ELR (cell line): ENCODE measurements at places on chromosomes 3 and 15.

- DNase-seq: no peak
Observed at GRCh38 chr15:100229181-100230163, 112.3 kb downstream of the ADAMTS17 start.

DNA sequence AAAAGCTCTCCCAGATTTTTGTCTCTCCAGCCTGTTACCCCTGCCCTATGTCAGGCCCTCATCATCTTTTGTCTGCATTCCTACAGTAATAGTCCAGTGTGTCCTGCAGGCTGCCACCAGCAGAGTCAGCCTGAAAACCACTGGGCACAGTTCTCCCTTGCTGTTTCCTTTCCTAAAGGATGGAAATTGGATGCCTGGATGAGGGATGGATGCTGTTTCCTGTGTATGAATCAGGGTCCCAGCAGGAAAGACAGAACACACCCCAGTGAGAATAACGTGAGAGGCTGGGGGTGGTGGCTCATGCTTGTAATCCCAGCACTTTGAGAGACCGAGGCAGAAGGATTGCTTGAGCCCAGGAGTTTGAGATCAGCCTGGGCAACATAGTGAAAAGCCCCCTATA lies 3.3 kb upstream of the SNX33 start:
- peak; percentile 73 for DNase-seq

DNA sequence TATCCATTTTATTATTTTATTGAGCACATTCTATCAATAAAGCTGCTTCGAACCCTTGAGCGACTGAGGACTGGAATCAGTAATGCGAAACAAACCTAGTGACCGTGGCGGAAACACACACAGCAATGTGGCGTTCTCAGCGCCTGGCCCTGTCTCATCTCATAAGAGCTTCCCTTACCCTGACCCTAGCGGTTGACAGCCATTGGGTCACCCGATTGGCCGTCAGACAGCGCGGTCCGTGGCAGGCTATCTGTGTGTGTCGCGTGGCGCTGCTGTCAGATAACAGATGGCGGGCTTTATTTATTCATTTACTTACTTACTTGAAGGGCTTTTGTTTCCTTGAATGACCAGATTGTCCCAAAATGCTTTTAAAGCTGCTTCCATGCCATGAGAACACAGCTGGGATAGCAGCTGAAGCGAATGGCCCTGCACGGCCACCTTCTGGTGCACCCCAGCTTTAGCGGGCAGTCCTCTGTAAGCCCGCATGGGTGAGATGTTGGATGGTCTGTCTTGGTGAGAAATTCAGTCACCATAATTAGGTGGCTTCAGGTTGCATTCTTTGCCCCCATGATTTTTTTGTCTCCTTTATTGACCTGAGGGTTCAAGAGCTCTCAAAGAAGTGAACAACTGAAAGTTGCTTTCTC lies 215.5 kb upstream of the BHLHE40 start:
- no peak for DNase-seq

DNA sequence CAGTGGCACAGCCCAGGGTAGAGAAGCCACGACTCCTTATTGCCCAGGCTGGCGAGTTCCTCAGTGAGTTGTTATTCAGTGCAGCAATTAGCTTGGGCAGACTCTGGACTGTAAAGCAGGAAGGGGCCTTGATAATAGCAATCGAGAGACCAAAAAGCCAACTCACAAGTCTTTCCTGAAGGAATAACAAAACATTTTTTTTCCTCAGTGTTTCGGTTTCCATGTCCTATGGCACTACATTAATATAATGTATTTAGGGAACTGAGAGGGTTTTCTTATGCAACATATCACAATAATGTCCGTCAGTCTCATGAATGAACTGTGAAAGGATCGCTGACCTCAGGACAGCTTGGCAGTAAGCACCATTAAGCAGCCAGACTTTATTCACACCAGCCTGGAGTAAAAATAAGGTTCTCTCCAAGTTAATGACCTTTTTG lies 248.9 kb upstream of the TBL1XR1 start:
- DNase-seq: no peak

DNA sequence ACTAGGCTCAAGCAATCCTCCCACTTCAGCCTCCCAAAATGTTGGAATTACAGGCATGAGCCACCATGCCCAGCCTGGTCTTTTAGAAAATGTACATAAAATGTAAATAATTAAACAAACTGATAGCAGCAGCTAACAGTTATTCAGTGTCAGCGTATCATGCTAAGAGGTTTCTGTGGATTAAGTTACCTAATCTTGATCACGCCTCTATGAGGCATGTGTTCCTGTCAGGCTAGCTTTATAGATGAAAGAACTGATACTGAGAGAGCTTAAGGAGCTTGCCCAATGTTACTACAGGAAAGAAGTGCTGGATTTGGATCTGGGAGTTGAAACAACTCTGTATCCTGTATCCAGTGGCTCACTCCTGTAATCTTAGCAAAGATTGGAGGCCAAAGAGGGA lies 11.2 kb upstream of the MST1R start:
- no peak for DNase-seq

DNA sequence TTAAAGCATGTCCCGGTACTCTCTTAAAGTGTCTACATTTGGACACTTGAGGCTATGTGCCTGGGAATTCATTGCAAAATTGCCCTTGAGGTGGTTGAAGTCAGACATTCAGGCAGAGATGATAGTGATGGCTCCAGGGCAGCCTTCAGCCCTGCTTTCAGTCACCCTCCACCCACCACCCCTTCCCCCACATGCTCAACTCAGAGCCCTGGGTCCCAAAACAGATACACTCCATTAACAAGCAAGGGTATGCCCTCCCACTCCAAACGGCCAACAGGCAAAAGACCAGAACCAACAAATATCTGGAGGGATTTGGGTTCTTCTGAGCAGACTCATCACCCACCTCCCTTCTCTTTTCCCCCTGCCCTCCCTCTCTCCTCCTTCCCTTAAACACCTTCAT lies 29.9 kb upstream of the VIPR1 start:
- DNase-seq: no peak

DNA sequence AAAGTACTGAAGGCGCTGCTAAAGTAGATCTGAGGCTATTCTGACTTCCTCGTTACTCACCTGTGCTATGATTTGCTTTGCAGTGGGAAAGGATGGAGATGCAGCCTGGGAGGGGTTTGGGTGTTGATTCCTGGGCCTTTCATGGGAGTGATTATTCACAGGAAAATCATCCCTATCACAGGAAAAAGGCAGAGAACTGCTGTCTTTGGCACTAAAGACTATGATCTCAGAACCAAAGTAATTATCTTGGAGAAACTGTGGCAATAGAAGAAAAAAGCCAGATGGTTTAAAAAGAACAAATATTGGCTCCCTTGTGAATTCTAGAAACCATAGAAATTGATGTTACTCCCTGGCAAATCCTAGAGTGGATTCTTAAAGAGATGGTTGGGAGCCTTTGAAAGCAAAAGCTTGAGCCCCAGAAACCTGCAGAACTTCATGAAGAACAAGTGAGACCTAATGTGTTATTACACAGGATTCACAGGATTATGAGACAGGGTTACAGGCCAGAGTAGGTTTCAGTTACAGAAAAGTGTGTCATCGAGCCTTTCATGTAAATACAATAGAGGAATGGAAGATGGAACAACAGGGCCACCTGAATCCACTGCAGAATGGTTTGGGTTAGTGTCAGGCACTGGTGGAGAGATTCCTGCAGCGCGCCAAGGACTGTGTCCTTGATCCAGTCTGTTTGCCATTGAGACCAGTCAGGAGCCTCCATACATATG lies 85.7 kb downstream of the OXNAD1 start:
- no peak for DNase-seq

DNA sequence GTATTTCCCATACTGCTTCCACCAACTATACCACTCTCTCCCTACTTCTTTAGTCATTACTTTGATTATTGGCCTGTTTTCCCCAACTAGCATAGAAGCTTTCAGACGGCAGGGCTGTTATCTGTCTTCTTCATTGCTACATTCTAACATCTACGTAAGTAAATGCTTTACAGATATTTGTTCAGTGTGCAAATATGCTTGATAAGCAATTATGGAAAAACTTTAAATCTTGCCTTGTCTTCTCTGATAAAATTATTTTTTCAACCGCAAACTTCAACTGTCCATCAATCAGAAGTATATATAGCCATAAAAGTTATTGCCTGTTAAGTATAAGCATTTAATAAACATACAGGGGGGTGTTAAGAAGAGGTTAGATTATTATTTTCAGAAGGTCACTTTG lies 35.7 kb downstream of the ZDHHC23 start:
- no peak for DNase-seq

DNA sequence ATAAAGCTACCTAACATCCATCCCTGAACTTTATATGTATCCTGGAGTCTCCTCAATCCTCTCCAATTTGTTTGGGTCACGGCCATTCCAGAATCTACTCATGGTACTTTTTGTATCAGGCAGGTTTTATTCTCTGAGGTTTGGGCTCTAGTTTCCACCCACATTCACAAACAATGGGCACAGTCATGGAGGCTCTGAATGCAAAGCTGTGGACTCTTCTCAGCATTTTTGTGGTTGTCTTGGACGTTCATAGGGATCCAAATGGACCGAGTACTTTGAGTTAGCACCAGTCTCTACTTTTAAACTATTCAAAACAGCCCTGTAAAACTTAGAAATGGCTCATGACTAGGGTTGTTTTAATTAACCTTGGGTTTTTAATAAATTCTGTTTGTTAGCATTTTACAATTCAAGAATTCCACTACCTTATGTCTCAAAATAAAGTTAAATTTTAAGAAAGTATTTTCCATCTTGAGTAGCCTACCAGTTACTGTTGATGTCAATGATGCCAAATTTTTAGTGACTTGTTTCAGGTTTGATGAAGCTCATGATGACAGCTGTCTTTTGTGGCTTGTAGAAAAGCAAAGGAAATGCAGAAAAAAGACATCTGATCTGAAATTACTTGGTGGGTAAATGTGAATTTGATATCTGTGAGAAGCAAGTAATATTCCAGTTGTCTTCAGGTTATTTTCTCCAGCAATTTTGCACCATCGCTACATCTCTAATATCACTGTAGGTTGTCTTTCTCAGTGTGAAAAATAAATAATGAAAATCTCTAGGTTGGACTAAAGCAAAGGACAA lies 275.7 kb upstream of the THBS1 start:
- DNase-seq: no peak

- peak; percentile 78 for DNase-seq
Observed at GRCh38 chr3:29922992-29923746, 642.3 kb downstream of the RBMS3 start.

GRCh38 chr15:90063770-90064247 lies 38.5 kb downstream of the IDH2 start:
- DNase-seq: no peak

- no peak for DNase-seq
Observed at GRCh38 chr3:3110299-3110630, at the start of gene IL5RA. Gene IL5RA (minus strand): TSS chr3:3110374. CDS start chr3:3104984, 5,390 bp downstream.

DNA sequence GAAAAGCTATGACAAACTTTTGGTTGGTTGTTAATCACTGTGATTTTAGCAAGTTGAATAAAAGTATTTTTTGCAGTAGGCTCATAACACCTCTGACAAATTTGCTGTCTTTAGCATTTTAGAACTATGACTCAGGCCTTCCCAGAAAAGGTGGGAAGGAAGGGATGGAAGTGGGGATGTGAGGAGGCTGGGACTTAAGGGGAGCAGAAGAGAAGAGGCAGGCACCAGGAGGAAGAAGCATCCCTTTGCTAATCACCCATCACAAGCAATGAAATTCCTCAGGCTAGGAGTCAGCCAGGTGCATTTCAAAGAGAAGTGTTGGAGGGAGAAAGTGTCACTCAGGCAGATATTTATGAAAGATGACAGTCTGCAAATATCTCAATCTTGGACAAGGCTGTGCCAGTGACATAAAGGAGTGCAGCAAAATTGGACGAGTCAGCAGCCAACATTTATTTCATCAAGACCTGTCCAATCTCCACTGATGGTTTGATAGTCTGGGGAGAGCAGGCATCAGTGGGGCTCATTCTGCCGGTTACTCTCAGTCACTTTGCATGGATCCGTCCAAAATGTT lies 337.3 kb upstream of the ARRDC4 start:
- DNase-seq: no peak

DNA sequence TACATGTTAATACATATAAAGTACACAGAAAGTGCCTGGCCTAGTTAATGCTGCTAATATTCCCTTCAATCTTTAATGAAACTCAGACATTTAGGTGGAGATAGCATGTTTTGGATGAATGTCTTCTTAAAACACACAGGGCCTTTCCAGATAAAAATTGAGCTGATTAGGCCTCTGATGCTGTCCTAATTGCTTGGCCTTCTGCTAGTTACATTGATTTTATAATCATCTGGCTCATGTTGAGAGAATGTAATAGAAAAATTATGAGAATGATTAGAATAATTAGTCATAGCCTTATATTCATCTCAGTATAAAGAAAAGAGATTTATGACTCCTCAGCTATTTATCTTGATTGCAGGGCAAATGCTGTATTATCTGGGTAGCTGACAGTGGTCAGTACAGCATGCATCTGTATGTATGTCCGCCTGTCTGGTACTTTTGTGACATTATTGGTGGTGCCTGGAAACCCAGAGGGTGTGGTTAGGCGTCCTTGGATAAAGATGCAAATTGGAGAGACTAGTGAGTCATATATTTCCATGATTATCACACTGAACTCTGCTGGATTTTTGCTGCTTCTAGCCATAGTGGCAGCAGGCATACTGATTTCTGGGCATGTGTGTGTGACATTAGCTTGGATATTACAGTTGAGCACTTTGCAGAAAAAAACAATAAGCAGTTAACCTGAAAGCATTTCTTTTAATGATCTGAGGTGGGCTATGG lies 120.8 kb downstream of the FEZF2 start:
- DNase-seq: peak; percentile 18

GRCh38 chr3:116057400-116058006 lies 387.8 kb downstream of the LSAMP start:
- no peak for DNase-seq

- DNase-seq: peak; percentile 12
Observed at GRCh38 chr15:49875392-49875791, 243.6 kb downstream of the ATP8B4 start.

DNA sequence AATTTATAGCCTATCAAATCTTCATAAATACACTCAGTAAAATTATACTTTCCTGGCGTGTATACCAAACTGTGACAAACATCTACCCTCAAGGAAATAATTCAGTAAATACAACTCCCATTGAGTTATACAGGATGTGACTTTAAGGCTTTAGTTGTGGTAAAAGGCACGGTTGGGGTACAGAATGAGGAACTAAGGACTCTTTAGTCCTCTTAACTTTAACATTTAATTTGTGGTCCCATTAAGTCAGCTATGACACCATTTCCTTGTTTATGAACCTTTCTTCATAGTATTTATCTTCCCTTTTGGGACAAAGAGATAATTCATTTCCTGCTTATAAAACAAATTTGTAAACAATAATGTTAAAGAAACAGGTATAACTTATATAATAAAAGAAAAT lies 30.2 kb downstream of the IFT80 start:
- no peak for DNase-seq

- DNase-seq: no peak
Observed at GRCh38 chr15:24318981-24319380, 356.6 kb upstream of the NPAP1 start.

DNA sequence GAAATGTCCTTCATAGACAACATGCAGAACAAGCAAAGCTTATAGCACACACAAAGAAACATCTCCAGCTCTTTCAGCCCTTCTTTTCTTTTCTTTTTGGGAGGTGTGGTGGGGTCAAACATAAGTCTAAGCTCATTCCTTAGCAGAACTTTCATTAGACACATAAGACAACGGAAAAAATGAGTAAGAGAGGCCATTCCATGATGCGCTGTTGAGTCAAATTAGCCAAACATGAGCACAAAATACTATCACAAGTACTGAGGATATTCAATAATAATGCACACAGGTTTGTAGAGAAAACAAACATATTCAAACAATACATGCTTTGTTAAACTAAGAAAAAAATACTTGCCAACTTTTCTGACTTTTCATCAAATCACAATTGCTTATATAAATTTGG lies 83.0 kb downstream of the PLOD2 start:
- peak; percentile 49 for DNase-seq

GRCh38 chr15:40340740-40341400 lies at the start of gene CCDC9B:
Gene CCDC9B (minus strand): TSS chr15:40340939. CDS start chr15:40340819, 120 bp downstream.
- DNase-seq: peak; percentile 90
